ENCODE measurements at places on chromosomes 7 and 10. TPM values are rescaled to one million over a fixed set of nuclear protein-coding genes. Genes with fewer than 3 reads are reported as not detected.

DNA sequence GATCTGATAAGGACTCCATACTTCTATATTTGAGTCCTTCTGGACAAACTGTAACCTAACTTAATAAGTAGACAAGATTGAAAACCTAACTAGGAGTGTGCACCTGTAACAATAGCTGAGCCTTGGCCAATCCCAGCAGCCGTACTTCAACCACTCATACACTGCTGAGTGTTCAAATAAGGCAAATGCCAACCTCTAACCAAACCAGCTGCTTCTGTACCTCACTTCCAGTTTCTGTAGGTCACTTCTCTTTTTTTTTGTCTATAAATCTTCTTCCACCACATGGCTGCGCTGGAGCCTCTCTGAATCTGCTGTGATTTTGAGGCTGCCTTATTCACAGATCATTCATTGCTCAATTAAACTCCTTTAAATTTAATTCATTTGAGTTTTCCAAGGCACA is 753.2 kb downstream of the DNAJB9 start:
- DNase-seq, result no peak

DNA sequence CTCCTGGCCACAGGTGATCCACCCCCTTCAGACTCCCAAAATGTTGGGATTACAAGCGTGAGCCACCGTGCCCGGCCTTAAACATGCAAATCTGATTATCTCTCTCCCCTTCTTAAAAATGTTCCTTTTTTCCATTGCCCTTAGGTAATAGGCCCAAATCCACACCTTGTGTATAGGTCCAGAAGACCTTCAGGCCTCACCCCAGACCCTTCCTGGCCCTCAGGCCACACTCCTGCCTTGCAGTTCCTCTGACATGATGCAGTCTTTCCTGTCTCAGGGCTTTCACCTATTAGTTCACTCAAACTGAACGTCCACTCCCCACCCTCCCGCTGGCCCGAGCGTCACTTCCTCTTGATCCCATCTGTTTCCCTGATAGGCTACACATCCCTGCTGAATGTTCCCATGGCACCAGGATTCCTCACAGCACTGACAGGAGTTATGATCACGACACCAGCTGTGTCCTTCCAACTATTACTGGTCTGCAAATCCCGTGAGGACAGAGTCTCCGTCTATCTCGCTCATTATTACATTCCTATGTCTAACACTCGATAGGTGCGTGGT is 46.4 kb downstream of the DENND2A start:
- DNase-seq, result peak; percentile 56

- DNase-seq, result no peak
Measured at GRCh38 chr10:133087679-133088178, at the start of gene ADGRA1. Gene ADGRA1 (plus strand): TSS chr10:133087924. CDS start chr10:133088910, 986 bp downstream.

- peak; percentile 59 for DNase-seq
Measured at GRCh38 chr10:103659674-103660363, 166.3 kb downstream of the NEURL1 start.

GRCh38 chr7:36904802-36905201 is 180.5 kb upstream of the AOAH start:
- DNase-seq, result no peak

The C10orf53 gene
- not detected for total RNA-seq

DNA sequence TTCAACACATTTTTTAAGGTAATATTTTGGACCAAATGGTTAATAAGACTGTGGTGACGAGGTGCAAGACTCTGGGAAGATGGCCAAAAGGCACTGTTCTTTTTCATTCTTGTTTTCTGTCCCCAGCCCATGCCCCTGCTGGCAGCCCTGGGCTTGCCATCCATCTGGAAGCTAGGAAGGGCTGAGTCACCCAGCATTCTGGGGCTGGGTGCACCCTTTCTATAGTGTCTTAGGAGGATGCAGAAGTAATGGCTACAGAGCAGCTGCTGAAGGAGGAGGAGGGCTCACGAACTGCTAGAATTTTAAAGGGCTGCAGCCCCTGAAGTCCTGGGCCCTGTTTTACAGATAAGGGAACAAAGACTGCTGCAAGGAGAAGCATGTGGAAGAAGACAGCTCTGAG is 42.8 kb upstream of the ZNF32 start:
- no peak for DNase-seq

The NOC3L gene
- total RNA-seq, result 10.0 TPM

The SPDYE1 gene
- total RNA-seq, result not detected

DNA sequence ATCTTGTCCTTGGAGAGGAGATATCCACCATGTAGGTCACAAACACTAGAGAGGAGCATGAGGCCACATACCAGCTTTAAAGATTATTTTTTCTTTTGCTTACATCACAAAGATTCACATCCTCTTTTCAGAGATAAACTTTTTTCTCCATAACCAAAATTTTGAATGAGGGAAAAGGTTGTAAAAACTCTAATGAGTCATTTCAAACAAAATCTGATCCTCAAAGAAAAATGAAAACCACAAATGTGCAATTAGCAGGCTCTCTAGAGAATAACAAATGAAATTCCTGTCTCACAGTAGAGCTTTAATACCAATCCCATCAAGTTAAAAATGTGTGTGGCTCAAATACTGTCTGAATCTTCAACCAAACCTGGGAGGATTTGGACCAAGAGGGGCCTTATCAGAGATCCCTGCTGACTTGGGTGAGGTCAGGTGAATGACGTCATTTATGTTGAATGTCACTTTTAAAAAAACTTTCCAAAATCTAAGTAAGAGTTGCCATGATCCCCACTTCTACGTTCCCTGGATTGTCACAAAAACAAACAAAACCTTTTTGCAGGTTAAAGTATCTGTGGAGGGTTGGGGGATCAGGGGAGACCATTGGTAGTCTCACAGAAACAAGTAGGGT is 261.5 kb upstream of the NPSR1 start:
- no peak for DNase-seq

The DKK1 gene
- not detected for total RNA-seq

The PDE1C gene
- total RNA-seq, result 207 TPM

The CCDC7 gene
- 24.7 TPM for total RNA-seq

The BCCIP gene
- total RNA-seq, result 45.1 TPM

The ZNF32 gene
- total RNA-seq, result 45.1 TPM

The RNF32 gene
- not detected for total RNA-seq

DNA sequence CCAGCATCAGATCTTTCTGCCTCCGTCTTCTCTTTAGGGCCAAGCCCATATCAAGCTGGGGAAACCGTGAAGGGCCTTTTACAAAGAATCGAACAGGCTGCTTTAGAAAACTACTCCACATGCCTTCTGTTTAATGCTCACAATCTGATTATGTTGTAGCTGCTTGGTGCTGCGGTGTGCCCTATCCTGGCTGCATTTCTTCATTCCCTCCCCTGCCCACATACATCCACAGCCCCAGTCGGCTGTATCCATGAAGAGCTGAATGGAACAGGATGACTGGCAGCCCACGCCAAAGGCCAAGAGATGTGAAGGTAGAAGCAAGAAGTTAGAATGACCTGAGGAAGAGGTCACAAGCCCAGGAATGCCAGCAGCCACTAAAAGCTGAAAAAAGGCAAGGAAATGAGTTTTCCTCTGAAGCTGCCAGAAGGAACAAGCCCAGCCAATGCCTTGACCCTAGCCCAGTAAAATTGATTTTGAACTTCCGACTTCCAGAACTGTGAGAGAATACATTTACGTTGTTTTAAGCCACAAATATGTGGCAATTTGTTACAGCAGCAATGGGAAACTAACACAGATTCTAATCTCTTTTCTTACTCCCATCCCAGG is 22.2 kb downstream of the TAS2R41 start:
- no peak for DNase-seq

GRCh38 chr10:114970515-114970914 is 32.5 kb downstream of the TRUB1 start:
- DNase-seq, result no peak

GRCh38 chr7:139016931-139017511 is 18.8 kb downstream of the ZC3HAV1L start:
- peak; percentile 36 for DNase-seq

GRCh38 chr7:138349841-138350700 is 110.0 kb upstream of the TRIM24 start:
- no peak for DNase-seq

GRCh38 chr7:81367326-81367931 is 402.4 kb downstream of the HGF start:
- DNase-seq, result peak; percentile 15

DNA sequence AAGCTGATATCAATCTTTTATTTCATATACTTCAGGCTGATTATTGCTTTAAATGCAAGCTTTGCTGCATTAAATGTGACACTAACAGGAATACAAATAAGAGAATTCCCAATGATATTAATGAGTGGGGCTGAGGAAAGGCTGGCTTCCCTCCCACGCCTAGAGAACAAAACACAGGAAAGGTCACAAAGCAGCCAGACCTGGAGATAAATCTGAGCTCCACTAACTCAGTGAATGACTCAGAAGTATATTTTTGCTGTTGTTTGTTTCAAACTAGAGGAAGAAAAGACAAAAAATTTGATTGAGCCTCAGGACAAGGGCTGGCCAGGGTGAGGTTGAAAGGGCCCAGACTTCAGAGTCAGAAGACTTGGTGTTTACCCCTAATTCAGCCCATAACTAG is 88.1 kb downstream of the XPNPEP1 start:
- DNase-seq, result no peak

DNA sequence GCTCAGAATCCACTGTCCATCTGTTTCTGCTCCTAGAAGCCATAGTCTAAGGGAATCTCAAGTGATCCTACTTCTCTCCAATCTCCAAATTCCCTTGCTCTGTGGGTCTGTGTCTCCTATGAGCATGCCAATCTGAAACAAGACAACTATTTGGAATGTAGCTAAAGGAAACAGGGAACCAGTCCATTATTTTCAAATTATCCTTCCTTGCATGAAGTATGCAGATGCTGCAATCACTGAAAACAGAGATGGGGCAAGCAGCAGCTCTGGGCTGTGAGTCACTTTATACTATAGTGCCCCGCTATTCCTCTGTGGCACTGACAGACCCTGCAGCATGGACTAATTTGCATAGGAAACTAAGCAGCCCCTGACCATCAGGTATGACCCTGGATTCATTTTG is 76.9 kb upstream of the PRSS58 start:
- DNase-seq, result no peak

The ZNF467 gene
- 5.2 TPM for total RNA-seq

DNA sequence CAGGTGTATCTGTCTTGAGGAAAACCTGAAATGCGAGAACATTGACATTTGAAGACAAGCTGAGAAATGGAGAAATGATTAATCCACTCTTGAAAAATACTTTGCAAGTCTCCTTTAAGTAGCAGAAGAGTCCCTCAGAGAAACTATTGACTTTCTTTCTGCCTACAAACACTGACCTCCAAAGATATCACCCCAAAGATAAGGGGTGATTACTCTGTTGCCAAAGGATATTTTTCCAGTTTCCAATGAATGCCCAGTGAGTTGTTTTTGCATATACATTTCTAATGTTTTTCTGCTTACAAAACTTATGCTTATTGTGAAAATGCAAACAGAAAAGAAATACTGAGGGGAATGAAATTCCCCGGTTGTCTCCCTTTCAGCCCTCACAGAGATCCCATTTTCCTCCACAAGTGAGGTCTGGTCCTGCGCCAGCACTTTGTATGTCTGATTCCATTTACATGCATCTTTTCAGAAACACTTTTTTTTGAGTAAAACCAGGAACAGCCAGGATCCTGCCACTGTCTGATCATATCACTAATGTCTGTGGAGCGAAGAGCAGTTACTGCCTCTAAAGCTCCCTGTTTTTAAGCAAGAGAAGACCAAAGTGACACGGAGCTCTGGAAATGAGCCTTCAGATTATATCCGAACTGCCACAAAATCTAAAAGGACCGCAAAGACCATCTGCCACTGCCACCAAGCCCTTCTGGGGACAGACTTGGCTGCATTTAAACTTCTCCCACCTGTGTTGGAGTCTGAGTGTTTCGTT is 82.9 kb upstream of the PDCD4 start:
- DNase-seq, result no peak

DNA sequence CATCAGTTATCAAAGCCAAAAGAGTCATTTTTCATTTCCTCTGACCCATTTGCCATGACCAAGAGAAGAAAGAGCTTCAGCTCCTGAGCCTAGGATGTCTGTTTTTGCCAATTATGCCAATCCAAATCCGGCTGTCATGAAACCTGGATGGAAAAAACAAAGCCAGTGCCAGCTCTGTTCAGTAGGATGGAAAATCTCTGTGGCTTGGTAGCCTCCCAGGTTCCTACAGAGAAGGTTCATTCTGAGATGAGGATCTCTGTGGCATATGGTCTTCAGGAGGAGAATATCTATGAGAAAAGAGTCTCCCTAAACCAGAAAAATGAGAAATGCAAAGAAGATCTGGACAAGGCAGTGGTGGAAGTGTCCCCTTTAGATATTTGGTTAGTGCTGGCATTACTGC is 475.4 kb downstream of the CNTNAP2 start:
- DNase-seq, result no peak

DNA sequence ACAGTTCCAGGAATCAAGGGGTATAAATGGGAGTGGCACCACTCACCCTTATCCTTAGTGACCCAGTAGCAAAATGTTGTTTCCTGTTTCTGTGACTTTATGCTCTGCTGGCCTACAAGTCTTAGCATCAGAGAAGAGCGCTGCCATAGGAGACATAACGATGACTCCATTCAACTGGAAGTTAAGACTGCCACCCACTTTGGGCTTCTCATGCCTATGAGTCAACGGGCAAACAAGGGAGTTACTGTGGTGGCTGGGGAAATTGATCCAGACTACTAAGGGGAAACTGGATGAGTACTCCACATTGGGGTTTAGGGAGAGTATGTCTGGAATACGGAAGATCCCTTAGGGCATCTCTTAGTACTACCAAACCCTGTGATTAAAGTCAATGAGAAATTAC is 40.6 kb upstream of the PIK3CG start:
- no peak for DNase-seq

DNA sequence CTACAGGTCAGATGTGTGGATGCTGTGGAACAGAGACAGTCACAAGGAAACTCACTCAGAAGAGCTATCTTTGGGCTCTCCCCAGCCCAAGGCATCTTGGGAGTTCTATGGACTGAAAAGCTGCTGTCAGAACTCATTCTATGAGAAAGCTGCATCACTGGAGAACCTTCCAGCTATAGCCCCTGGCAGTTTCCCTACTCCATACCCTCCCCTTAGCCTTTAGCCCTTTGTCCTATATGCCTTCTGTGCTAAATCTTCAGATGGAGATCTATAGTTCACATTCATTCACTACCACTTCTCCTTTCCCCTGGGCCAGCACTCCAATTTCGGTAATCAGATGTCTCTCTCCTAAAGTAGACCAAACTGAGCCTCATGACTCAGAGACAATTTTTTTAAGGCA is 6.9 kb downstream of the WNT8B start:
- DNase-seq, result no peak

The ITGB8 gene
- 1.5 TPM for total RNA-seq

GRCh38 chr7:888081-889024 is 12.0 kb downstream of the GET4 start:
- DNase-seq, result peak; percentile 12

- DNase-seq, result no peak
Measured at GRCh38 chr10:72107325-72108003, 19.1 kb upstream of the SPOCK2 start.

The SPDYE5 gene
- not detected for total RNA-seq
